ENCODE measurements at places on chromosomes 16 and 17. TPM values are rescaled to one million over a fixed set of nuclear protein-coding genes. Genes with fewer than 3 reads are reported as not detected.

GRCh38 chr16:50386139-50386538 is 17.4 kb upstream of the BRD7 start:
- DNase-seq = no peak

DNA sequence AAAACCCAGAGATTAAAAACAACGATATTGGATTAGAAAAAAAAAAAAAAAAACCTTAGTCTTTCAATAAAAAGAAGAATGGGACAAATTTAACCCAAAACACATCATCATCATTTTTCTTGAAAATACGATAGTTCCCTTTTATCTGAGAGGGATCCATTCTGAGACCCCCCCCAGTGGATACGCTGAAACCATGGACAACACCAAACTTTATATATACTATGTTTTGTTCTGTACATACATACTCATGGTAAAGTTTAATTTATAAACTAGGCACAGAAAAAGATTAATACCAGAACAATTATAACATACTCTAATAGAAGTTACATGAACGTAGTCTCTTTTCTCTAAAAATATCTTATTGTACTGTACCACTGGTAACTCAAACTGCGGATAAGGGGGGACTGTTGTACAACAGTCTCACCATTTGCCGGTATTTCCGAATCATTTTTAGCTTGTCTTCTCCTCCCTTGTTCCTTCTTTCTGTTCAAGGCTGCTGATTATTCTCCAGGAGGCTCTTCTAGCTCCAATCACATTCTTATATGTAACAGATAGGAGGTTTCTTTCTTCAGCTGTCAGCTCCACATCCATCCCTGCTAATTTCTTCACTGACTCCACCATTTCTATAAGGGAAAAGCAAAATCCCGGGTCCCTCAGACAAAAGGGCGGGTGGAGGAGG is 37.0 kb downstream of the RNF135 start:
- no peak for DNase-seq

NAGS gene
- total RNA-seq = 1.7 TPM

DNA sequence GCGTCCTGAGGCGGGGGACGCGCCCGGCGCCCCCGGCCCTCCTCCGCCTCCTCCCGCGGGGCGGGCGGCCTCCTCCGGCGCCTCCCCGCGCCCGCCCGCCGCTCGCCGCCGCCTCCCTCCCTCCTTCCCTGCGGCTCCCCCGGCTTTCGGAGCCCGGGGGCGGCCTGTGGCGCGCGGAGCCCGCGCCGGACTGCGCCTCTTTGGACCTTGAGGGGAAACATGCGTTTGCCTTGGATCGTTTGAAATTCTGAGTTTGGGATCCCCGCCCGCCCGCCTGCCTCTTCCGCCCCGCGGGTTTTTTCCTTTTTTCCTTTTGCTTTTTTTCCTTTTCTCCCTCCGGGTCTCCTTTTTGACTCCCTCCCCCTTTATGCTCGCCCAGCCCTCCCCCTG is 390 bp downstream of the ZNRF1 start:
- peak; percentile 21 for DNase-seq

DNA sequence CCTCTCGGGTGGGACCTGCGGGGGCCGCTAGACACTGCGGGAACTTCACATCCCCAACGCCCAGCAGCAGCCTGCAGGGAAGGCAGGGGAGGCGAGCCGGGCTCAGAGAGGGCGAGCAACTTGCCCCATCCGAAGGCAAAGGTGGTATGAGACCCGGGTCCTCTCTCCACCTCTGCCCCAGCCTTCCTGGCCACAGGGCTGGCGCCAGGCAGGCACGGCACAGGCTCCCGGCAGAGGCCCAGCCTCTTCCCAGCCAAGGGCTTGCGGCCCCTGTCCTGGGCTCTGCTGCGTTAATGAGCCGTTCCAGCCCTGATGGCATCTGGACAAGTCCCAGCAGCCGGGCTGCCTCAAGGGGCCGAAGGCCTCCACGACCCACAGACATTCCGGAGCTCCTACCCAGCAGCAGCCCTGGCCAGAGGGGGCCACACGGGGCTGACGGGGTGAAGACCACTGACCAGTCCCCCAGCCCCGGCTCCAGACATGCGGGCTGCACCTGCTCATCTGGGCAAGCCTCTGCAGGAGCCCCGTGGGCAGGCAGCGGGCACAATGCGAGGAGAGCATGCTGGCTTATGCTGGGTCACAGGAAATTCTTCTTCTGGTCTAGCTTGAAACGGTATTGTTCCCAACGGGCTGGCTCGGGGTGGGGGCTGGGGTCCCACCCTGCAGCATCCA is 1.2 kb upstream of the HS3ST6 start:
- DNase-seq = no peak

GDPD3 gene
- total RNA-seq = 4.5 TPM

DNA sequence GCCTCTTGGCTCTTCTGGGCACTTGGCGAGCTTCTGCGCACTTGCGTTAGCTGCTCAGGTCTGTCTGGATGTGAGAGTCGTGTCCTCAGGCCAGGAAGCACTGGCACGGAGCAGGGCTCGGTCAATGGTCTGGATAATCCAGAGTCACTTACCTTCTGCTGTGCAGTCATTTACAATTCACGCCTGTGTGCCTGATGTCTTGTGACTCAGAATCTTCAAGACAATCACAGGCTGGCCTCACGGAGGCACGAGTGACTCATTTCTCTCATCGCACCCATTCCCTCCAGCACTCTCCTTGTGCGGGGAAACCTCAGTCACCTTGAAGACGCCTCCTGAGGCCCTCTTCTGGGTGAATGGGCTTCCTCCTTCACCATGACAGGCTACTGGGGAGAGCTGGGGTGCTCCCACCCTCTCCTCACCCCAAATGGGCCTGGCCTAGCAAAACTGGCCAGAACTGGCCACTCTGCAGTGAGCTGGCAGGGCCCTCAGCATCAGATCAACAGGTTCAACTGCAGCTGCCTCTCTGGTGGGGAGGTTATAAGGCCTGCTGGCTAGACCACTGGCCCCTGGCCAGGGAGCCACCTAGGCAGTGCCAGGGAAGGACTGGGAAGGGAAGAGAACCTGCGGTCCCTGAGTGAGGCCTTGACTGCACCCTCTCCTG is 1.9 kb upstream of the CAPN15 start:
- DNase-seq = peak; percentile 92

GRCh38 chr16:30566531-30566930 is 5.0 kb downstream of the ZNF688 start:
- DNase-seq = no peak

All from activated CD8-positive, alpha-beta T cell treated with anti-CD3 and anti-CD28 coated beads for 36 hours (primary cell).